Activated naive CD8-positive, alpha-beta T cell treated with anti-CD3 and anti-CD28 coated beads for 36 hours (primary cell): ENCODE measurements at places on chromosomes 2 and 18. TPM values are rescaled to one million over a fixed set of nuclear protein-coding genes. Genes with fewer than 3 reads are reported as not detected.

GRCh38 chr2:95026471-95027368 is 1.2 kb downstream of the MAL start:
- DNase-seq = peak; percentile 47

DNA sequence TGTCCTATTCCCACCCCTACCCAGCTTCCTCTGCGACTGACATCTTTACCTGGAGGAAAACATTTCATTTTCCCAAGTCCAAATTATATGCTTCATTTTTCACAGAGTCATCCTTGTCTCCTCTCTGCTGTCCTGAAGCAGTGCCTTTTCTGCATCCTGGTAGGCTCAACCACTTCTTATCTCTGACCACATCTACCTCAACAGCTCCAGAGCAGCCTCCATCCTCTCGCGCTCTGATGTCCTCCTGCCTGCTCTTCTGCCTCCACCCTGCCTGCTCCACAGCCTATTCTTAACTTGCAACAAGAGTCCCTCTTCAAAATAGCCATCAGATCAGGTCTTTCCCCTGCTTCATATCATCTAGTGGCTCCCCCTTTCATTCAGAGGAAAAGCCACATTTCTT is 457.1 kb downstream of the PARD3B start:
- DNase-seq = no peak

DNA sequence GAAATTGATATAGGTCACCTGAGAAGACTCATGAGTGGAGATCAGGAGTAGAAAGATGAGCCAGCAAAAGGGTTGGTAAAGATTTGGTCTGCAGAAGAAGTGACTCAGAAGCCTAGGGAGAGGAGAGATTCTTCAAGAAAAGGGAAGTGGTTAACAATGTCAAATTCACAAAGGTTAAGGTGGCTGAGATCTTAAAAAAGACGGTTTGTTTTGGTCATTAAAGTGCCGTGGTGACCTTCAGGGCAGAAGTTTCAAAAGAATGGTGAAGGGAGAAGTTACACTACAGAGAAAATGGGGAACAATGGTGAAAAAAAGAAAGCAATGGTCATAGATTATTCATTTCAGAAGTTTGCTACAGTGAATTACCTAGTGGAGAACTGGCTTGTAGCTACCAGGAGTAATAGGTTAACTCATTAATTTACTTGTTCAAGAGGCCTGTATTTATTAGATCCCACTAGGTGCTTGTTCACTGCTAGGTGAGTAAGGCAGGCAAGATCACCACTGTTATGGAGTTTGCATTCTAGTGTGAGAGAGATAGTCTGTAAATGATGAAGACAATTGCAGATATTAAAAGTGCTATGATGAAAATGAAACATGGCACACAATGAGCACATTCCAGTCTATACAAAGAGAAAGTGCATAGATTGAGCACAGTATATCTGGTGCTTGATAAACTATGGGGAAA is 43.0 kb downstream of the FBXO48 start:
- DNase-seq = no peak

MAT2A gene
- 368 TPM for total RNA-seq
